HCT116 (cell line): ENCODE measurements at places on chromosomes 7 and 10.

GRCh38 chr7:38127216-38128207, 50.5 kb upstream of the STARD3NL start:
- DNase-seq: no peak

GRCh38 chr7:65295409-65295808, 78.2 kb upstream of the ZNF92 start:
- no peak for DNase-seq

GRCh38 chr7:37110660-37111424, 337.8 kb downstream of the ELMO1 start:
- no peak for DNase-seq

DNA sequence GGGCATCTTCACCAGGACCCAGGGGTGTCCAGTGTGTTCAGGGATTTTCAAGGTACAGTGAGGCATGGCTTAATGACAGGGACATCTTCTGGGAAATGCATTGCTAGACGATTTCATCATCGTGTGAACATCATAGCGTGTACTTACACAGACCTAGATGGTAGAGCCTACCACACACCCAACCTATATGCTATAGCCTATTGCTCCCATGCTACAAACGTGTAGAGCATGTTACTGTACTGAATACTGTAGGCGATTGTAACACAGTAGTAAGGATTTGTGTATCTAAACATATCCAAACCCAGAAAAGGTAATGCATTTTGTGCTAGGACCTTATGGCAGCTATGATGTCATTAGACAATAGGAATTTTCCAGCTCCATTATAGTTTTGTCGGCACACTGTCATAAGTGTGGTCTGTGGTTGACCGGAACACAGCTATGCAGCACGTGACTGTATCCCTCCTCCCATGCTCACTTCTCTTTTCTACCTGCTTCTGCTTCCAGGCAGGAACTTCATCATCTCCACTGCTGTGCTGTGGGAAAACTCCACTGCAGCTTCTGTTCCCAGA, 416.2 kb upstream of the NFE2L3 start:
- no peak for DNase-seq

DNA sequence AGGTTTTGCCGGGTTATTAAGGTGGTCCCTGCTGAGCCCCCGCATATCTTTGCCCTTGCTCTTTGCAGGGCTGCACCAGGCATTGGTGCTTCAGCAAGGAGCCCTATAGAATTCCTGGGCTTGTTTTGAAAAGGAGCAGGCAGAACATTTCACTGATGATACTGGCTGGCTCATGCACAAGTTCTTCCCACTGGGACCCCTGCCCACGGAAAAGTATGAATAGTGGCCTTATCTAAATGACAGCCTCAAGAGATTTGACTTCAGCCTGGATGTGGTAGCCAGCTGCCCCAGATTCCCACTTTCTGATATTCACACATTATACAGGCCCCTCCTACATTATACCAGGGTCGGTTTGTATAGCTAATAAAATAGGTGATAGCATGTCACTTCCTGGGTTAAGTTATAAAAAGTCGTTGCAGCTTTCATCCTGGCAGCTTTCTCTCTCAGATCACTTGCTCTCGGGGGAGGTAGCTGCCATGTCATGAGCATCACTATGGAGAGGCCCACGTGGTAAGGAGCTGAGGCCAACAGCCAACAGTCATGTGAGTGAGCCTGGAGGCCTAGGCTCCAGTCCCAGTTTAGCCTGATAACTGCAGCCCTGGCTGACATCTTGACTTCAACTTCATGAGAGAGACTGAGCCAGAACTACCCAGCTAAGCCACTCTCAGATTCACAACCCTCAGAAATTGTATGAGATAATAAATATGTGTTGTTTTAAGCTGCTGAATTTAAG, 16.8 kb upstream of the CRTAC1 start:
- DNase-seq: no peak

DNA sequence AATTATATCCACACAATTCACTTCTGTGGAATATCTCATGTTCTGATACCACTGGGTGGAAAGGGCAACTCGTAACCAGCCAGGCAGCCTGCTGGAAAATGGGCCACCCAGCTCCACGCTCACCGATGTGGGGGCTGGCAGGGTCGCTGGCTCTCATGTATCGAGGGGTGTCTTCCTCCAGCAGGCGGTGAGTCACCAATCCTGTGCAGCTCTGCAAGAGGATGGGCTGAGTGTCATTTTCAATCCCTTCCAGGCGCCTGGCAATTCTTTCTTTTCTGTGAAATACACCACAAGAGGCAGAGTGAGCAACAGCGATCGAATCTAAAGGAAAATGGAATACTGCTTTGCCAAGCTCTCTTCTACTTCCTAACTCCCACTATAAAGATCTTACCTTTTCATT, 80.1 kb downstream of the SVIL start:
- no peak for DNase-seq

DNA sequence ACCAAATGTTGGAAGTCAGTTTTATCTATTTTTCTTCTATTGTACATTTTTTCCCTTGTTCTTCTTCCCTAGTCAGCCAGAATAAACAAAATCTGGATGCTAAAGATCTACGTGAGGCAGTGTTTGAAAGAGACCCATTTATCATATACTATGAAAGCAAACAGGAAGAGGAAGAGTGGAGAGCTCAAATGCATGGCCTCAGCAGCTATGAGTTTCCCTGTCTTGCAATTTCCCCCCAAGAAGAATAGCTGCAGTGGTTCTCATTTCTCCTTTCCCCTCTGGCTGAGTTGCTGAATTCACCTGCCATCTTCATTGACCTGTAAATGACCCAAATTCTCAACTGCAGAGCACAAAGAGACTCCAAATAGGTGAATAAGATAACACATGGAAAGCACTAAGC, 347.1 kb upstream of the NRP1 start:
- DNase-seq: no peak

DNA sequence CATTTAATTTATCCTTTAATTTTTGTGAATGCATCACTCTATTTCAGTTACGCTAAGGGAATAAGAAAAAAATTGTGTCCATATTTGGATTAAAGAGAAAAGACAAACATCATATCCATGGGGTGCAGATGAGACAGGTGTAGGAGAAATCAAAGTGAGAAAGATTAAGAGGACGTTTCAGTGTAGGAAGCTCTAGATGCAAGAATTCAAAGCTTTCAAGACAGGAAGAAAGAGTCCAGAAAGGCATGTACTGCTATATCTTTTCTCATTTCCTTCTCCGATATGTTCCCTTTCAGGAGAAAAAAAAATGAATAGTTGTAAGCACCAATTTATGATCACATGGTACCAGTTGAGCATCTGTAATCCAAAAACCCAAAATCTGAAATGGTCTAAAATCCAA, 17.0 kb upstream of the C1GALT1 start:
- no peak for DNase-seq

- no peak for DNase-seq
Observed at GRCh38 chr10:88027570-88027969, 164.1 kb downstream of the PTEN start.
